ENCODE measurements at places on chromosomes 2 and 18. TPM values are rescaled to one million over a fixed set of nuclear protein-coding genes. Genes with fewer than 3 reads are reported as not detected.

- no peak for DNase-seq
Observed at GRCh38 chr18:52408800-52409302, 68.9 kb downstream of the DCC start.

- no peak for DNase-seq
Observed at GRCh38 chr2:198375083-198375410, 570.7 kb downstream of the PLCL1 start.

GRCh38 chr2:101012054-101012705 lies 10.1 kb downstream of the RPL31 start:
- peak; percentile 11 for DNase-seq

- no peak for DNase-seq
Observed at GRCh38 chr18:74110976-74111375, 36.7 kb downstream of the FBXO15 start.

DNA sequence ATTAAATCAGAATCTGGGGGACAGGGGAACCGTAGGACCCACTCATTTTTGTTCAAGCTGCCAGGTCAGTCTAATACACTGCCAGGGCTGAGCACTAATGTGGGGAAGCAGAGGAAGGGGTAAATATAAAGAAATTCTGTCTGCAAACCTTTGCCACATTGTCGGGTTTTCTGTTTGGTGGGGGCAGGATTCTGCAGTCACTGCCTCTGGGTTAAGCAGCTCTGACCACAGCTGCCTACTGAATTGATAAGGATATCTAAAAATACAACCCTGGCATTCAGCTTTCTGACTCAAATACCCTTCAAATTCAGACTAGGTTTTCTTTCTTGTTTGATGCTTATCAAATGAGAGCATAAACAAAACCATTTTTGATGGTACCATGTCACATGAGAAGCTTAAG lies 6.0 kb downstream of the DNER start:
- DNase-seq, result no peak

GRCh38 chr2:39141334-39142271 lies 20.8 kb upstream of the SOS1 start:
- DNase-seq, result no peak

DNA sequence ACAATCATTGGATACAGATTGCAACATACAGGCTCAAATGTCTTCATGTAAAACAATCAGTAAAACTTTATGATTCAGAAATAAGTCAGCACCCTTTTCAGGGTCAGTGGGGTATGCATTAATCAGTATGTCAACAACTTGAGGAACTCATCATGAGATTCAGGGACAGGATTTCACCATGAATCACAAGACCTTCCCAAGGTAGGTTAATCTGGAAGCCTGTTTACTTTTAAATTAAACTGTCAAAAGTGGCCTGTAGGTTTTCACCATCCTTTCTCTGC lies 104.8 kb downstream of the SP100 start:
- peak; percentile 55 for DNase-seq

DNA sequence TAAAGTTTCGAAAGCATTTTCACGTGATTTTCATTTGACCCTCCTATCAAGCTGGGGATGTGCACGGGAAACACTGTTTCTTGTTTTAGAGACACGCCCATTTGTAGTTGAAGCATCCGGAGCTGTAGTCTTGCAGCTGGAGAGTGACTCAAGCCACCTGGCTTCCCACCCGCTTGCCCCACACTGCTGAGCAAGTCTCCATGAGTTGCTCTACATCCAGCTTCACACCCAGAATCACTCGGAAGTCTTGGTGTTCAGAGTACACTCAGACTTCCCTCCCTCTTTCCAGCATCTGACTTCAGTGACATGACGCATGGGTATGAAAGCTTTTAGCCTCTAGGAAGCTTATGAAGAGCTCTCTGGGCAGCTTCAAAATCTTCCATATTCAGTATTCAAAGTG lies 262.4 kb downstream of the NBAS start:
- peak; percentile 90 for DNase-seq

GRCh38 chr18:644395-645004 lies 13.0 kb upstream of the TYMS start:
- no peak for DNase-seq

GRCh38 chr2:127498386-127498785 lies 27.9 kb downstream of the IWS1 start:
- DNase-seq, result peak; percentile 81

LDLRAD4 gene
- polyA plus RNA-seq, result not detected

CYS1 gene
- 0.12 TPM for polyA plus RNA-seq

MOCOS gene
- 1.1 TPM for polyA plus RNA-seq

Data from IMR-90 (cell line).